ENCODE measurements at places on chromosomes 3 and 15. TPM values are rescaled to one million over a fixed set of nuclear protein-coding genes. Genes with fewer than 3 reads are reported as not detected.

The EFHB gene
- total RNA-seq = under 0.01 TPM

The LIPH gene
- under 0.01 TPM for total RNA-seq

The HTR3E gene
- not detected for total RNA-seq

The TUSC7 gene
- not detected for total RNA-seq

The SERPINI2 gene
- not detected for total RNA-seq

The PDCD10 gene
- 84.1 TPM for total RNA-seq

The ALDH1A2 gene
- 2.9 TPM for total RNA-seq

The TNFAIP8L3 gene
- total RNA-seq = 0.64 TPM

The PLA2G4D gene
- not detected for total RNA-seq

The CCR8 gene
- total RNA-seq = not detected

The DPPA2 gene
- total RNA-seq = not detected

The PPARG gene
- 3.5 TPM for total RNA-seq

The DNAH12 gene
- total RNA-seq = under 0.01 TPM

The GP9 gene
- total RNA-seq = not detected

The GPR160 gene
- total RNA-seq = under 0.01 TPM

The GLDN gene
- 0.32 TPM for total RNA-seq

The INKA1 gene
- 11.0 TPM for total RNA-seq

The CILP gene
- under 0.01 TPM for total RNA-seq

The FAM107A gene
- not detected for total RNA-seq

The WDR76 gene
- 17.7 TPM for total RNA-seq

The FBXW12 gene
- total RNA-seq = not detected

The PLD1 gene
- 19.4 TPM for total RNA-seq

The TRH gene
- not detected for total RNA-seq

The FAM81A gene
- under 0.01 TPM for total RNA-seq

The CCR3 gene
- total RNA-seq = not detected

The ZNF662 gene
- 3.9 TPM for total RNA-seq

The MED12L gene
- 0.32 TPM for total RNA-seq

The GPR27 gene
- not detected for total RNA-seq

The SLC7A14 gene
- total RNA-seq = 2.2 TPM

The TMCO5A gene
- not detected for total RNA-seq

The OR5K2 gene
- total RNA-seq = not detected
